ENCODE measurements at places on chromosomes 1 and 21.
A peak's percentile ranks its signal among the peaks of the same experiment; 100 is the strongest.

DNA sequence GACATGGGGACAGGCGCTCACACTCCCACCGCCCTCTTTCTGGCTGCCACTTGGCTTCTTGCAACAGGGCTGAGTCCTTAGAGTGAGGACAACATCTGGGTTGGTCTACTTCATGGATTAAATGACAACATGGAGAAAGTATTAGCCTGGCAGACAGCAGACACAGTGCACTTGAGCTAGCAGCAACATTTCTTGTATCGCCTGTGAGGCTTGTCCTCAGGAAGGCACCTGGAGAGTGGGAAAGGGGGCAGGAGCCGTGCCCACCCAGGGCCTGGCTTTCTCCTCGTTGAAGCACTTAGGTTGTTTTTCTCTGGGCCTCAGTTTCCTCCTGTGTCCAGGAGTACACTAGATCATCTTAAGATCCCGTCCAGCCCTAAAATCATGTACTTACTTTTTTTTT is 3.7 kb downstream of the ELF3 start:
- no peak for DNase-seq

DNA sequence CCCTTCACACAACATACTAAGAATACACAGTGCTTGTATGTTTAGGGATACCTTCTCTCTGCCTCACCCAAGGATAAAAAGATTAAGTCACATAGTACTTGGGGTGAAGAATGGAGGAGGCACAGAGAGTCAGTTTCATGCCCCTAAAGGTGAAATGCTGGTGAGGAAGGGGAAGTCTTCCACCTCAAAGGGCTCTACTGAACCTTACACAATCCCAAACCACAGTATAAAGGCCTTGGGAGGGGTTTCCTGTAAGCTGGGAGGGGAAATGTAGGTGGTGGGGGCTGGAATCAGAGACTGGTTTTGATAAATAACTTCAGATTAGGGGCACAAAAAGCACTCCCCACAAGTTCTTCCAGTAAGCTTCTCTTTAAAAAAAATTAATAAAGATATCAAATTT is 3.5 kb downstream of the MINDY1 start:
- no peak for DNase-seq

DNA sequence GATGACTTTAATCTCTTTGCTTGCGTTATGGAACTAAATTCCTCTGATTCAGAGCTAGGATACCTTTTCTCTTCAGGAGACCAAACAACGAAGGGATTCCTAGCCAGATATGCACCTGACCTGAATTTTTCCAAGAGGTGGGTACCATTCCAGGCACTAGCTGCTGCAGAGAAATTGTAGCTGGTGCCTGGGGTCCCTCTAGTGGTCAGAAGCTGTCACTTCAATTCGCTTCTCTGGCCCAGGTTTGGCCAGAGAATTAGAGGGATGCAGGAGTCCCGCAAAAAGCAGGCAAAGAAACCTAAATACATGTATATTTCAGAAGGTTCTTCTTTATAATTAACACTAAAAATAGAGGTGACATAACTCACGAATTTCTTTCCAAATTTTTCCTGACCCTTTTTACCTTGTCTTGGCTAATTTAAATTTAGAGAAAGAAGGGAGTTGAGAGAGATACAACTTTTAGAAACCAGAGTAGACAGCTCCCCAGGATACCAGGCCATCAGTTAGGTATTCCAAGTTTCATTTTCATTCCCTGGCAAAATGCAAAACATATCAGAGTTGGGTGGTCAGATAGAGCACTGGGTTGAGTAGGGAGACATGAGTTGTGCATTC is 9.6 kb downstream of the ACKR1 start:
- peak; percentile 69 for DNase-seq

DNA sequence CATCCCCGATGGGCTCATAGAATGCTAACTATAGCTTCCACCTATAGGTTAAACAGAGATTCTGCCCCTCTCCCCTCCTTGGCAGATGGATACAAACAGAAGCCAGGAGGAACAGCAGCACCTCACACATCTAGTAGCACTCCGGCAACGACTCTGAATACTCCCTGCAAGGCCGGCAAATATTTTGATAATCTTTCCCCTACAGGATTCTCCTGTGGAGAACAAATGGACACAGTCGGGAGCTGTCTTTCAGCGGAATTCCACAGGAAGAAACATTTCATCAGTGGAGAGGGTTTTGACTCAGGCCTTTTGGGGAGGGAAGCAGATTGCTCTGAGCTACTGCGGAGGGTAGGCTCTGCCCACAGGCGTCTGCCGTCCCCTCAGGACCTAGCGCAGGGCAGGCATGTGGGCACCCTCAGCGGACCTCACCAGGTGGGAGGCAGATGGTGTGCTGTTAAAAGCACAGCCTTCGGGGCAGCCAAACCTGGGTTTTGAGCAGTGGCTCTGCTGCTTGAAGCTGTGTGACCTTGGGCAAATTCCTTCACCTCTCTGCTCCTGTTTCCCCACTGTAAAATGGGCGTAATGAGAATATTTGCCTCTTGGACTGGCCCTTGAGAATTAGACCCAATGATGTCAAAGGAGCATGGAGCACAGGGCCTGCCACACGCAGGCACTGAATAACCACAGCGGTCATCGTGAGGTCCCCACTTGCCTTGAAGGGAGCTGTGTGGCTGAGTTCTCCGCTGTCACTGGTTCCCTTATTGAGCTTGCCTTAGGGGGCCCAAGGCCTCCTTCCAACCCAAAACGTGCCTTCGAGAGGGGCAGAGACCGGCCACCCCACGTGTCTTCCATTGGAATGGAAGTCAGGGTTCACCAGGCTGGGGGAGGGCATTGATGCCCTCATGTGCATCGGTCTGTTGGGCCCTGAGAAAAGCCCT is 19.2 kb upstream of the BCAR3 start:
- no peak for DNase-seq

DNA sequence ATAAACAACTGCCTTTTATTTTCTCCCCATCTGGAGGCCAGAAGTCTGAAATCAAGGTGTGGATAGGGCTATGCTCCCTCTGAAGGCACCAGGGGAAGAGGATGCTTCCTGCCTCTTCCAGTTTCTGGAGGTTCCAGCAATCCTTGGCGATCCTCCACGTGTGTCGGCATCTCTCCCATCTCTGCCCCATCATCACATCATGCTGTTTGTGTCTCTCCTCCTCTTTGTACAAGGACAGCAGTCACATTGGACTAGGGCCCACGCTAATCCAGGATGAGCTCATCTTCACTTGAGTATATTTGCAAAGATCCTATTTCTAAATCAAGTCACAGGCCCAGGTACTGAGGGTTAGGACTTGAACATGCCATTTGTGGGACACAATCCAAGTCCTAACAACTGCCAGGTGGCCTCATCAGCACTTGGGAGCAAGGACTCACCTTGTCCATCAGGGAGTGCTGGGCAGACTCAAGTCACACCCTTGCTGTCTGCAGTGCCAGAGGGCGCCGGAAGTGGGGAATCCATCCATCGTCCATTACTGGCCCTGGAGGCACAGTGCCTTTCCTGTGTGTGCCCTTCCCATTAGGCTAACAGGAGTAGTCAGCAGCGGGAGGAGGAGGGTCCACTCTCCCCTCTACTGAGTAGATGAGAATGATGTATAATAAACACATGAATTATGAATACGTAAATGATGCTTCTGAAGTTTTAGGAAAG is 185.4 kb upstream of the AJAP1 start:
- DNase-seq = no peak

- DNase-seq = no peak
Measured at GRCh38 chr1:33516891-33517567, 44.6 kb downstream of the ZSCAN20 start.

Measured in DMS53 (cell line).